ENCODE measurements at places on chromosomes 13 and 19.

DNA sequence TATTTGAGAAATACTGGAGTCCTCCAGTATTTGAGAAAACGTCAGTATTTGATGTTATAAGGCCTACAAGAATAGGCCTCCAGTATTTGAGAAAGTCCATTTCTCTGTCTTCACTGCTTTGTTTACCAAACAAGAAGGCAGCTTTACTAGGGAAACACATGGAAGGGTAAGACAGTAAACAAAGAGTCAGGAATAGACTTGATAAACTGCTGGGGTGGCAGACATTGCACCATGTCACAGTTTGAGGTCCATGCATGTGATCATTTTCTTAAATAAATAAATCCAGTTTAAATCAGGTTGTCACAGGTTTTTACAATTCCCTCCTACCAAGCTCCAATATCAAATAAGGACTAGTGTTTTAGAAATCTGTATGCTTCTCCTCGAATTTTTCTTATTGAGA is 1431.0 kb upstream of the SPRY2 start:
- H3K4me1 ChIP-seq = no peaks in the 10 kb centered on the region
- H3K27me3 ChIP-seq = no peaks in the 10 kb centered on the region
- H3K27ac ChIP-seq = no peak overlapping the region
- DNase-seq = no peak
- no peaks in the 10 kb centered on the region for H3K36me3 ChIP-seq

DNA sequence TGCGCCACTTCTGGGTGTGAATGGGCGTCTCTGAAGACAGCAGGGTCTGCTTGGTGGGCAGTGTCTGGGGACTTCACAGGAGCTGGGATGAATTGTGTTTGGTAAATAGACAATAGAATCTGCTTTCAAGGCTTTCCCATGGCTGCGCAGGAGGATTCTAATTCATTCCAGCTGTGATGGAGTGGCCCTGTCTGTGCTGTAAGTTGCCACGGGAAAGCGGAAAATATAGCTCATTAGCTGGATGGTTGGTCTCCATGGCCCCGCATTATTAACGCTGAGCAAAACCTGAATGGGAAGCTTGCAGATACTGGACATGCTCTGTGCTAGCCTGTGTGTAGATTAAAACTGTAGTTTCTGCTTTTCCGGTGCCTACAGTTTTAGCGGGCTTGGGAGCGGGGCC is 15.6 kb upstream of the C1QTNF9 start:
- no peaks in the 10 kb centered on the region for H3K27me3 ChIP-seq
- DNase-seq = no peak
- peaks cover 93% of the 10 kb centered on the region for H3K36me3 ChIP-seq
- no peak overlapping the region for H3K27ac ChIP-seq
- no peak overlapping the region for H3K4me3 ChIP-seq
- H3K4me1 ChIP-seq = no peaks in the 10 kb centered on the region

GRCh38 chr13:99251921-99252320 is 6.3 kb downstream of the GPR18 start:
- H3K36me3 ChIP-seq = peaks cover 30% of the 10 kb centered on the region
- DNase-seq = no peak
- H3K27me3 ChIP-seq = no peaks in the 10 kb centered on the region
- no peak overlapping the region for H3K4me3 ChIP-seq
- no peak overlapping the region for H3K27ac ChIP-seq

DNA sequence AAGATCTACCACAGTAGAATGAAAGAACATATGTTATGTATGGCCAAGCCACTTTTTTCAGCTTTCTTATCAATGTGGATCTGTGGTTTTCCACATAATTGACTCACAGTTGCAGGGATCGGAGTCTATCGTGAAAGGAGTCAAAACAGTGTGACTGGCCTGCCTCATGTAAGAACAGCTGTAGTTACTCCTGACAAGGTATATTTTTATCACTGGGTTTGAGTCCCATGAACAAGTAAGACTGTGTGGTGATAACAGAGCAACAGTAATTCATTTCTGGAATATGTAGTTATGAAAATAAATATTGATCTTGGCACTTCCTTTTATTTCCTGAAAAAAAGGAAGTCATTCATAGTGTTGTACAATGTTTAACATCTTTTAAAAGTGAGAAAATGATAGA is 416.6 kb downstream of the KLF12 start:
- H3K36me3 ChIP-seq = peaks cover 18% of the 10 kb centered on the region
- peak overlapping the region; percentile 72 for H3K27ac ChIP-seq
- H3K4me3 ChIP-seq = no peak overlapping the region
- DNase-seq = no peak
- H3K4me1 ChIP-seq = peaks cover 29% of the 10 kb centered on the region

- peak overlapping the region; percentile 97 for H3K4me3 ChIP-seq
- DNase-seq = no peak
- peaks cover 7% of the 10 kb centered on the region for H3K36me3 ChIP-seq
- H3K27me3 ChIP-seq = no peaks in the 10 kb centered on the region
- H3K27ac ChIP-seq = peak overlapping the region; percentile 95
Measured at GRCh38 chr19:16111909-16112752, 442 bp downstream of the RAB8A start.

GRCh38 chr19:7894612-7895309 is 6.5 kb downstream of the LRRC8E start:
- H3K27me3 ChIP-seq = no peaks in the 10 kb centered on the region
- no peaks in the 10 kb centered on the region for H3K36me3 ChIP-seq
- H3K4me3 ChIP-seq = no peak overlapping the region
- H3K4me1 ChIP-seq = no peaks in the 10 kb centered on the region
- DNase-seq = no peak

DNA sequence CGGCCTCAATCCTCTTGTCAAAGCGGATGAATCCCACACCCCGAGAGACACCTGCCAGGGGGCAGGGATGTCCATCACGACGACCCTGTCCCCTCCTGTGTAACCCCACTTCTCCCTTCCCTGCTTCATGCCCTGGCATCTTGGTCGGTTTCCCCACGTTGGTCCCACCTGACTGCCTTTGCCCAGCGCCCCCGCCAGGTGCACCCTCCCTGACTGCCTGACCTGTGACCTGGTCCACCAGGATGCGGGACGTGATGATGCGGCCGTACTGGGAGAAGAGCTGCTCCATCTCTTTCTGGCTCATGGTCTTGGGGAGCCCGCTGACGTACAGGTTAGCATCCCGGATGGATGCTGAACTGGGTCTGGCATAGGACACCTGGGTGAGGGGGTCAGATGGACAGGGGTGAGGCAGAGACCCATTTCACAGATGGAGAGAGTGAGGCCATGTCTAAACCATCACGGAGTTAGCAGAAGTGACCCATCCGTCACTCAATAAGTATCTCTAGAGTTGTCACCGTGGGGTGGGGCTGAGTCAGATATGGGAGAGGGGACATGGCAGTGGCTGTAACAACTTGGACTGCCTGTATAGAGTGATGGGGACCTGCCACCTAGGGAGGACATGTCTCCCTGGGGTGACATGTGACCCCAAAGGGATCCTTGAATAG is 22.5 kb downstream of the ELAVL3 start:
- no peak for DNase-seq
- H3K27ac ChIP-seq = no peak overlapping the region
- H3K4me1 ChIP-seq = no peaks in the 10 kb centered on the region
- H3K27me3 ChIP-seq = no peaks in the 10 kb centered on the region
- no peaks in the 10 kb centered on the region for H3K36me3 ChIP-seq
- no peak overlapping the region for H3K4me3 ChIP-seq

DNA sequence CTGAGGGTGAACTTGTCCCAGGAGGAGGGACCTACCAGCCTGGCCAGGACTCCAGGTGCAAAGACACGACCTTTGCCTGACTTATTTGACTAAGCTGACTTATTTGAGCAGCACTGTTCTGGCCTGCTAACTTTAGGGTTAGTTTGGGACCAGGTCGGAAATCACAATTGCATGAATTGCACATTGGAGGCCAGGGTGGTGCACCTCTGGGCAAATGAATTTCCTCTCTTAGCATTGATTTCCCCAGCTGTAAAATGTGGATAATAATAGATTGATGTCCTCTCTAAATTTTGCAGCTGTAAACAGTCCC is 1.4 kb upstream of the BST2 start:
- no peak for DNase-seq
- H3K27me3 ChIP-seq = no peaks in the 10 kb centered on the region
- peaks cover 5% of the 10 kb centered on the region for H3K36me3 ChIP-seq
- peaks cover 27% of the 10 kb centered on the region for H3K4me1 ChIP-seq
- peak overlapping the region; percentile 78 for H3K27ac ChIP-seq
- peak overlapping the region; percentile 73 for H3K4me3 ChIP-seq

DNA sequence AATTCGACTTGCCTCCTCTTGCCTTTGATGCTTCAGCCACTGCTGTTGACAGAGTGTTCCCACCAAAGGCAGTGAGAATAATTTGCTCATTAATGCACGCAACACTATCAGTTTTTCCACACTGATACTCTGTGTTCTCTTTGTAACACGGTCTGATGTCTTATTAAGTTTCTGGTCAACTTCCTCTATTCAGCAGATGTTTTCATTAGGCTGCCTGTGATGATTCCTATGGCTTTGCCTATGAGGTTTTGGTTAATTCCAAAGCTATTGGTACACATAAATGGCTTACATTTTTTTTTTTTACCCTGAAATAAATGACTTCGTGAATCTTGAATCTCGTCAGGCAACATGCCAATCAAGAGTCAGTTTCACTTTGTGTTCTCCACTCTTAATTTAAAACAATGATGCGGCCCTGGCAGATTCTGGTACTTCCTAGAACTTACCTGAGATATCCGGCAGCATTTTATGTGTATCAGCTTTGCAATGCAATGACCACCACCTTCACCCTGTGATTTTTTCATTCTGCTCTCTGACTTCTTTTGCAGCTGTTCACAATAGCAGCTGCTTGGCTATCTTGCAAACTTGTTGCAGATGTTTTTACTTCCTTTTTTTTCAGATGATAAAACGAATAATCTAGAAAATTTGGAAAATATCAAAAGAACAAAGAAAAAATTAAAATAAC is 27.5 kb upstream of the KL start:
- H3K27ac ChIP-seq = no peak overlapping the region
- H3K4me1 ChIP-seq = no peaks in the 10 kb centered on the region
- DNase-seq = no peak
- no peaks in the 10 kb centered on the region for H3K27me3 ChIP-seq
- no peaks in the 10 kb centered on the region for H3K36me3 ChIP-seq

- H3K4me1 ChIP-seq = peaks cover 4% of the 10 kb centered on the region
- no peak overlapping the region for H3K27ac ChIP-seq
Measured at GRCh38 chr19:57327993-57328392, 7.7 kb downstream of the ZNF543 start.

DNA sequence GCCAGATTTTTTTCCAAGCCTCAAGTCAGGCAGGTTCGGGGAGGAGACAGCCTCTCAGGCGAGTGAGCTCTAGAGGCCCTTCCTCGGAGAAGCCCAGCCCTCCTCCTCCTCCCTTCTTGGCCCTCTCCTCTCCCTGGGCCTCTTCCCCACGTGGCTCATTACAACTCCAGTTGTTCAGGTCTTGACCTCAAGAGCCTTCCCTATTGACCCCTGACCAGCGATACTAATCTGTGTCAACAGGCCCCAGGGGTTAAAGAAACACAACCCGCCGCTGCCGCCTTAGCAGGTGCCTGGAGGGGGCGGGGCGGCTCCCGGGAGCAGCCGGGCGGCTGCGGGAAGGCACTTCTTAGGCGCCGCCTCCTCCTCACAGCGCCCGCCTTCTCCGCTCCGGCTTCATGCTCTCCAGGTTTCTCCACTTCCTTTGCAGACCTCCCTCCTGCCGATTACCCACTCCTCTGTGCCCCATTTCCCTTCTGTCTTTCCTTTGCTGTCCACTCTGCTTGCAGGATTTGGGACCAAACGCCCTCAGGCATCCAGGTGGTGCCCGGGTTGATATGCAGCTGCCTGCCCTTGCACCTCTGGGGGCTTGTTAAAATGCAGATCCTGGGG is 51.0 kb downstream of the LYL1 start:
- H3K4me1 ChIP-seq = no peaks in the 10 kb centered on the region
- no peak overlapping the region for H3K4me3 ChIP-seq

- no peak for DNase-seq
- no peaks in the 10 kb centered on the region for H3K27me3 ChIP-seq
- peaks cover 39% of the 10 kb centered on the region for H3K4me1 ChIP-seq
- peak overlapping the region; percentile 95 for H3K27ac ChIP-seq
Measured at GRCh38 chr19:2039959-2040646, 10.9 kb downstream of the MKNK2 start.

DNA sequence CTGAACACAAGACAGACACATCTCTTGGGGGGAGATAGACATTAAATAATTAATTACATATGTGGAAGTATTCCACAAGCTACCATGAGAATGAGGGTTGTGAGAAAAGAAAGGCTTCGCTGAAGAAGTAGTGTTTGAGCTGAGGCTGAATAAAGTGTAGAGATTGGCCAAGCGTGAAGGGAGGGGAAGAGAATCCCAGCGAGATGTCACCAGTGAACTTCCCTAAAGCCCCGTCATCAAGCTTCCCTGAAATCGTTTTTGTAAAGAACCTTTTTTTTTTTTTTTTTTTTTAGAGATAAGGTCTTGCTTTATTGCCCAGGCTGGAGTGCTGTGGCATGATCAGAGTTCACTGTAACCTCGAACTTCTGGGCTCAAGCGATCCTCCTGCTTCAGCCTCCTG is 235.2 kb downstream of the KCNRG start:
- no peak overlapping the region for H3K4me3 ChIP-seq
- no peaks in the 10 kb centered on the region for H3K36me3 ChIP-seq
- no peak for DNase-seq
- H3K4me1 ChIP-seq = peaks cover 15% of the 10 kb centered on the region

GRCh38 chr13:97752961-97753668 is 200.4 kb upstream of the IPO5 start:
- H3K4me1 ChIP-seq = no peaks in the 10 kb centered on the region
- no peaks in the 10 kb centered on the region for H3K36me3 ChIP-seq
- no peak overlapping the region for H3K27ac ChIP-seq

GRCh38 chr13:76175961-76176725 is 540.0 kb downstream of the LMO7 start:
- H3K27me3 ChIP-seq = no peaks in the 10 kb centered on the region
- H3K4me3 ChIP-seq = no peak overlapping the region
- no peak for DNase-seq
- no peaks in the 10 kb centered on the region for H3K4me1 ChIP-seq

DNA sequence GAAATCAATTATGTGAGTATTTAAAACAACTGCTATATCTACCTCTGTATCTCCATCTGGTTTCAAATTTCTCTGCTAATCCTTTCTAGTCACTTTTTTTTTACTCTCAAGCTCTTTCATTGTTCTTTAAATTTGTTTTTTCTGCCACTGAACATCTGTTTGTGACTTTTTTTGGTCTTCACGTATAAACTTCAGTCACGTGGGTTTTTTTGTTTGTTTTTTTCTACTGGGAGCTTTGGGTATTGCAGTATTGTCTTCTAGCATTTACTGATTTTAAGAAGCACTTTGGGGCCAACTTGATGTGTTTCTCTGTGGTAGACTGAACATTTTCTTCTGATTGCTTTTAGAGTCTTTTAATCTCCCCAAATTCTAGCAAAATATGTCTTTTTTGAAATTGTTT is 262.6 kb upstream of the RXFP2 start:
- H3K4me1 ChIP-seq = no peaks in the 10 kb centered on the region
- H3K36me3 ChIP-seq = no peaks in the 10 kb centered on the region
- no peaks in the 10 kb centered on the region for H3K27me3 ChIP-seq

GRCh38 chr13:100751826-100752225 is 77.2 kb upstream of the TMTC4 start:
- no peak overlapping the region for H3K4me3 ChIP-seq
- no peak overlapping the region for H3K27ac ChIP-seq
- H3K27me3 ChIP-seq = no peaks in the 10 kb centered on the region
- no peaks in the 10 kb centered on the region for H3K36me3 ChIP-seq
- no peaks in the 10 kb centered on the region for H3K4me1 ChIP-seq
